ENCODE measurements at places on chromosomes 5 and 9.

DNA sequence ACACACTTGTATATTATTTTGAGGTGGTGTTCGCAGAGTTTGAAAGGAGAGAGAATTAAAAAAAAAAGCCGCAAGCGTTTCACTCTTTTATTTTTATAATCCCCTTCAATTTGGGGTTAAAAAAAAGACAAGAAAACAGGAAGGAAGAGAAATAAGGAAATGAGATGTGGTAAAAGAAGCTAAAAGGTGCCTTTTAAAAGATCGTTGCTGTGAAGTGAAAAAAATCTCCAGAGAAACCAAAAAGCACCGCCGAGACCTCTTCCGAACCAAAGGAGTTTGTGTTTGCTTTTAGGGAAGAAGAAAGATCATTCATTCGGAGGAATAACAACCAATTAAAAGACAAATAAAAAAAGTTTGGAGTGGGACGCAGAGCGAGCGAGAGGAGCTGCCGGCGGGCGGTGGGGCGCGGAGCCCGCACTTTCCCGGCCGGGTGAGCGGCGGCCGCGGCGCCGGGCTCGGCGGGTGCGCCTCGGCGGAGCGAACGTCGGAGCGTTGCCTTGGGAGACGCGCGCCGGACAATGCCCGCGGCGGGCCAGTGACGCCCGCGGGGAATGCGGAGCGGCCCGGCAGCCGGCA is 355 bp downstream of the TLE4 start:
- peak overlapping the region; percentile 97 for H3K27ac ChIP-seq
- peaks cover 26% of the 10 kb centered on the region for H3K4me1 ChIP-seq
- no peaks in the 10 kb centered on the region for H3K27me3 ChIP-seq
- peak overlapping the region; percentile 96 for H3K4me3 ChIP-seq

DNA sequence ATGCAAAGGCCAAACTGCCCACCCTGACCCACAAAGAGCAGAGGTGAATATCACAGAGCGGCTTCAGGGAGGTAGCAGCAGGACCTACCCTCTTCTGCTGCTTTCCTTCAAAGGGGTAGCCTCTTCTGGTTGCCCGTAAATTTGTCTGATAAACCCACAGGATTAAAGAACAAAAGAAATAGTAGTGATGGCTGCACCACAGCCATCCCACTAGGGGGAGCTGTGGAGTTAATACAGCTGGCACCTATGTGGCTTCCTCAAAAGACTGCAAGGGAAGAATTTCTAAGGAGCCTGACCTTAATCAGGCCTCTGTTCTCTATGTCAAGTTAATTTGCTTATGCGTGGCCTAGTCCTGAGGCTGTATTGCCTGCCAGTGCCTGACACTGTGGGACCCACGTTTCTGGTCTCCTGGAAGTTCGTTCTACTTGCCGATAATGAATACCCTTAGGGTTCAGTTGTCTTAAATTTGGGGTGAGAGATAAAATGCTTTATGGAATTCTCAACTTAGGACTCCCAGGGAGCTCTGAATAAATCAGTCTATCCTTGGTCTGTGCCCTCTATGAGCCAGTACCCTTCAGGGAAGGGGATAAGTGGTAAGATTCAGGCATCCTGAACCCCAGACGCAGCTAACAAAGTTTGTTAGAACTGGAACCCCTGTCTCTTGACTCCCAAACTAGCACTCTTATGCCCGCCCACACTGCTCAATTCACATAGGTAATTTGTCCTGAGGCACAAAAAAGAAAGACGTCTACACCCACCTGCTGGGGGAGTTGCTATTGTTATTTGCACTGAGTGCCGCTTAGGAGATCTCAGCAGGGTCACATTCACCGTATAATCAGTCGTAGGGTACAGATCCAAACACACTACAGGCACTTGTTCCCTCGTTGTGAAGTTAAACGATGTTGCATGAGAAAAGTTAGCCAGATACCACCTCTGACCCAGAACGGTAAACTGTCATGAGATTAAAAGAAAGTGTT is 77.1 kb downstream of the SUSD1 start:
- H3K27me3 ChIP-seq: no peaks in the 10 kb centered on the region
- H3K36me3 ChIP-seq: no peaks in the 10 kb centered on the region
- no peaks in the 10 kb centered on the region for H3K4me1 ChIP-seq
- H3K27ac ChIP-seq: no peak overlapping the region

DNA sequence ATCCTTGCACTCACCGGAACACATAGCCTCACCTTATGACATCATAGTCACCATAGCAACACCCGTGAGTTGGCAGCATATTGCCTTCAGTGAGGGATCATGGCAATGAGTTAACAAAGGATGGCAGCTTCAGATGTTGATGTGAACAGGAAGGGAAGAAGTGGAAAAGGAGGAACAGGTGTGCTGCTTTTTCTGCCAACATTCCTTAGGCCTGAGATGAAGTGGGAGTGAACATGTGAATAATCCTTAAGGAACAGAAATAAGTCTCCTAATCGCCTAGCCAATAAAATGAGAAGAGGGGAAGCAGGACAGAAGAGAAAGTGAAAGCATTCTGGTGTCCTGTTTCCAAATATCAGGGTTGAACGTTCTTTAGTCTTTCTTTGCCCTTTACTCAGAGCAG is 360.0 kb downstream of the BRINP1 start:
- peaks cover 21% of the 10 kb centered on the region for H3K4me1 ChIP-seq
- peak overlapping the region; percentile 18 for H3K4me3 ChIP-seq
- no peaks in the 10 kb centered on the region for H3K36me3 ChIP-seq
- no peak overlapping the region for H3K27ac ChIP-seq
- peak; percentile 36 for DNase-seq
- H3K27me3 ChIP-seq: no peaks in the 10 kb centered on the region

DNA sequence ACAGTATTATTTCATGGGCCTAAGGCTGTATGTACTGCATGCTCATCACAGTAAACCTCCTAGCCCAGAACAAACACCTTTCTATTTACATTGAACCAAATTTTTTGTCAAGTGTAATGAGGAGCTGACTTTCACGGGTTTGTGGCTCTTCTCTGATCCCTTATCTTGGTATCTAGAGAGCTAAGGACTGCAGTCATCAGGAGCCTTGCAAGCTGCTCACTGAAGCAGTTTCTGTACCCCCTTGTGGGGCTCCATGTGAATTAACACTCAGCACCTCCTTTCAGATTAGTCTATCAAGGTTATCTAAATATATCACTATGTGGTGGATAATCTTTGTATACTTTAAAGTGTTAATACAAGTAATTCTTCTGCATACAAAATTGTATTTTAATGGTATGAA is 108.2 kb downstream of the AUH start:
- no peaks in the 10 kb centered on the region for H3K27me3 ChIP-seq
- no peak overlapping the region for H3K4me3 ChIP-seq
- no peaks in the 10 kb centered on the region for H3K36me3 ChIP-seq
- H3K27ac ChIP-seq: no peak overlapping the region
- no peak for DNase-seq

- peaks cover 5% of the 10 kb centered on the region for H3K4me1 ChIP-seq
- H3K27ac ChIP-seq: no peak overlapping the region
- no peaks in the 10 kb centered on the region for H3K27me3 ChIP-seq
- no peaks in the 10 kb centered on the region for H3K36me3 ChIP-seq
- DNase-seq: no peak
Measured at GRCh38 chr9:72873456-72873855, 79.4 kb downstream of the ALDH1A1 start.

DNA sequence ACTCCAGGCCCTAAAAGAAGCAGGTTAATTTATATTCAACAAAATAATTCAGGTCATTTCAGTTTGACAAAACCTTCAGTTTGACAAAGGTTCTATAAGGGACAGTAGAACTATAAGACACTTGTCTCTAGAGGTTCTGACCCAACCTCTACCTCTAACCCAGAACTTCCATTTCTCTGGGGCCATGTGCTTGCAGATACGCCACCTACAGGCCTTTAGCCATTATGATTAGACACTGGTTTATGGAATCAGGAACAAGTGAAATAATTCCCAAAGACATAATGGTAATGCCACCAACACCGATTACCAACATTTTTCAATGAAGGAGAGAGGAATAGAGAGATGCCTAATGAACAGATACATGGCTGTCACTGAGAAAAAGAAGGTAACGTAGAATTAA is 733.9 kb downstream of the PRELID2 start:
- no peak overlapping the region for H3K4me3 ChIP-seq
- H3K27me3 ChIP-seq: no peaks in the 10 kb centered on the region
- DNase-seq: peak; percentile 8
- H3K27ac ChIP-seq: no peak overlapping the region
